CD4-positive, alpha-beta T cell treated with Interferon gamma for 1 hour (primary cell): ENCODE measurements at places on chromosomes 12 and 14.

DNA sequence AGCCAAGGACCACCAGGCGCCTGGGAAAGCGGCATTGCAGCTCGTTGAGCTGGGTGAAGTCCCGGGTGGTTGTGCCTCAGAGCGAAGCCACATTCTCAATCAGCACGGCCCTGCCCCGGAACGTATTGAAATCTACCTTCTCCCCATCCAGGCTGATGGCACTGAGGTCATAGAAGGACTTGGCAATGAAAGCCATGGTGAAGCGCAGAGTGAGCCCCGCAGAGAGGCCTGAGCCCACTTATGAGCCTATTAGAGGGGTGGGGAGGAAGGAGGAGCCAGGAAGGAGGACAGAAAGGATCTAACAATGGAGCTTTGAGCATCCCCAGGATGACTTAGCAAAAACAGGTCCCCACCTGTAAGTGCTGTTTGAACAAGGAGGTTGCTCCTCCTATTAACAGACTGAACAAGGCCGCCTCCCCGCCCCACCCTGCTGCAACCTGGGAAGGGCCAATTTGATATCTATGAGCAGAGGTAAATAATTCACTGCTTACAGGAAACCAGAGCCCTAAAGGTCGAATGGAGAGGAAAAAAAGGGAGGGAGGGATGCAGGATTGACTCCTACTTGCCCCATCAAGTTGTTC is at the start of gene GPX2:
Gene GPX2, minus strand, starts transcription at position 215 of the 581 bp plus-strand sequence. Its CDS starts 19 bp downstream, at position 196.
- no peak for DNase-seq

DNA sequence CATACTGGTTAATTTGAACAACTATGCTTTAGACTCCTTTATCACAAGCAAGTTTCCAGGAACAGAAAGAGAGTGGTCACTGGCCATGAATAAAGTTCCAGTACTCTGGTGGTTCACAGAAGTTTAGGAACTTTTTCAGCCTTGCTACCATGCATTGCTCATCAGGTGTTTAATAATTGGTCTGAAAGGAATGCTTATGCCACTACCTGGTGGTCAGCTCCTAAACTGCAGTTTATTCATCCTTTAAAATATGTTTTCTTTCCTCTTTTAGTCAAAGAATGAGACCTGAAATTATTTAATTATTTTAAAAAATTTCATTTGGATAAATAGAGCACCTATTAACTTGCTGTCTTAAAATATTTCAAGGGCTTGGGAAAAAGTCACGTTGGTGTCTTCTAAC is 260.1 kb upstream of the OR4E1 start:
- no peak for DNase-seq

- no peak for DNase-seq
Observed at GRCh38 chr12:132734206-132734605, 23.6 kb downstream of the PGAM5 start.

GRCh38 chr12:79643821-79644220 is 46.9 kb downstream of the PAWR start:
- no peak for DNase-seq

GRCh38 chr12:62472472-62472871 is 5.8 kb downstream of the MON2 start:
- no peak for DNase-seq
